ENCODE measurements at places on chromosomes 5 and 9.
A peak's percentile ranks its signal among the peaks of the same experiment; 100 is the strongest.

DNA sequence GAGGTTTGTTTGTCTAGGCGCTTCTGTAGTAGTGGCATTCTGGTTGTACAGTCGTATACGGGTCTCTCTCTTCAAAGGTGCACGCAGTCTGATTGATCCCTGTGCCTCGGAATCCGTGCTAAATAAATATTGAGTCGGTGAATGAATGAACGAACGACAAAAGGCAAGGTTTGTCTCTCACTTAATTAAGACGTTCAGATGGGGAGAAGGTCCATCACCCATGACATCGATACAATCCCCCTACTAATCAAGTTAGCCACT lies 500 bp upstream of the CREBRF start:
- no peak for DNase-seq

DNA sequence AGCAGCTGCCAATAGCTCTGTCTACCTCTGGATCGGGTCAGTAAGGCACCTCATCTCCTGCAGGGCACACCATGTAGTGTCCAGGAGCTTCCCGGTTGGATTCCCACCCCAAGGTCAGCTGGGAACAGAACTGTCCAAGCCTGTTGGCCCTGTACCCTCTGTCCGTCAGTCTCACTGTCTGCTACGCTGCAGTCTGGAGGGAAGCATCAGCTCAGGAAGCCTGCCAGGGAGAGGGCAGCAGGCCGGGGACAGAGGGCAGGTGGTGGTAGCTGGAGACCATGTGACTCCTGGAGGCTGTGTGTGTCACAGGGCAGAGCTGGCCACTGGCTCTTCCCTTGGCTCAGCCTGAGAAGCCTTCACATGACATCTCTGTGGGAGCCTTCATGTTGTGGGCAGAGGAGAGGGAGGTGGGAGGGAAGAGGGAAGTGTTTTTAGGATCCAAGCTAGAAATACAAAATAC lies 134.5 kb downstream of the SEC61B start:
- DNase-seq = no peak

- no peak for DNase-seq
Observed at GRCh38 chr5:33260098-33260497, 180.7 kb upstream of the TARS1 start.

- no peak for DNase-seq
Observed at GRCh38 chr9:3856592-3856991, 330.8 kb upstream of the RFX3 start.

GRCh38 chr9:110869931-110870330 lies 168.3 kb downstream of the LPAR1 start:
- no peak for DNase-seq

DNA sequence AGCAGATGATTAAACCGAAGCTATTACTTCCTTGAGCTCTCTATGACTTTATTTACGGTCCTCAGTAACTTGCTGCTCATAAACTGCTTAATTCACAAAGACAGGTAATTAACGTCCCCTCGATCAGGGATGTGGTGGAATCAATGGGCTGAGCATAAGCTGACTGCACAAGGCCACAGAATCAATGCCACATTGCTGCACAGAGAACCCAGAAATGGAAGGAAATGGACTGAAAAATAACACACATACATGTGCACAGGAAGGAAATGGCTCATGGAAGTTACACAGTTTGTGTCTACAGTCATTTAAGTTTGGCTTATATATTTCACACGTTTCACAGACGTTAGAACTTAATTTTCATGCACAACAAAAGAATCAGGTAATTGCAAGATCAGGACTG lies 118.3 kb upstream of the KLF9 start:
- no peak for DNase-seq

GRCh38 chr9:71524516-71524915 lies 243.8 kb downstream of the CEMIP2 start:
- DNase-seq = no peak

DNA sequence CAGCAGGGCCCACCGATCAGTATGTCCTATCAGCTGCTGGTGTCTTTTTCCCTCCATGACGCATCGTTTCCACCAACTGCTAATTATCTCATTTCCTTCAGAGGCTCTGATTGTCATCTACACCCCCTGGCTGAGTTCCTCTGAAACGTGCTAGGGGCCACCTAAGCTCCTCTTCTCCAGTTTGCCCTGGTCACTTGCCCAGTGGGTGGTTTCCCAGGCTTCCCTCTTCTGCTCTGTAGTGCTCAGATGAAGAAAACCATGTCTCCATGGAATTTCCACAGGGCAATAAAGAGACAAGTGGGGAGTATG lies 65.3 kb downstream of the TSTD2 start:
- DNase-seq = no peak

DNA sequence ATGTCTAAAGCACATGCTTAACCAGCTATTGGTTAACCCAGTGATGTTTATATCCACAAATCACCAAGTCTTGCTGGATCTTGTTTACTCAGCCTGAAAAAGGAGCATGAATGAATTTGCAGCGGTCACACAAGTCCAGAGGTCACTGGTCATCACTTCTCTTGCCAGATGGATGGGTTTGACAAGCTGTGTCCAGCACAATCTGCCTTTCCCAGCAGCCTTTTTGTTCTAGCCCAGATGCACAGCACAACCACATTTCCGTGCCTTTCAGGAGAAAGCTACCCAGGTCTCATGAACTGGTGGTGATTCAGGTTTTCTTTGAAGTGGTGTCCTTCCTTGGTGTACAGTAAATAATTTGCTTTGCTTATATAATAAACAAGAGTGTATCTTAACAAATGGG lies 32.1 kb downstream of the TMEM252 start:
- no peak for DNase-seq

DNA sequence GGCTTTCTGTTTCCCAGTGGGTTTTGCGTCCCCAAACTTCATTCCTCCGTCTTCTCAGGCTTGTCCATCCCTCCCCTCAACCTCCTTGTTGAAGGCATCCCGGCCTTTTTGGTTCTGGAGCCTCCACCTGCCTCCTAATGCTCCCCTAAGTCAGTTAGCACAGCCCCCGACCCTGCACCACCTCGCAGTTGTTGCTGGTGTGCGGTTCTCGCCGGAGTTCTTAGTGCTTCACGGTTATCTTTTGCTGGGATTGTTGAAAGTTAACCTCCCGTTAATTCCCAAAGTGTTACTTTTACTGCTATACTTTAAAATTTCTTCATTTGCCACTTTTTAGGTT lies 447 bp downstream of the UBLCP1 start:
- DNase-seq = no peak

- DNase-seq = no peak
Observed at GRCh38 chr9:92749071-92749933, 15.3 kb downstream of the BICD2 start.

GRCh38 chr5:95841914-95842812 lies 19.6 kb upstream of the GLRX start:
- no peak for DNase-seq

GRCh38 chr5:169581580-169582227 lies 1.9 kb upstream of the SPDL1 start:
- peak; percentile 23 for DNase-seq

GRCh38 chr9:85528142-85528541 lies 213.6 kb downstream of the AGTPBP1 start:
- DNase-seq = no peak

GRCh38 chr9:38251036-38251860 lies 141.3 kb upstream of the ALDH1B1 start:
- DNase-seq = no peak

DNA sequence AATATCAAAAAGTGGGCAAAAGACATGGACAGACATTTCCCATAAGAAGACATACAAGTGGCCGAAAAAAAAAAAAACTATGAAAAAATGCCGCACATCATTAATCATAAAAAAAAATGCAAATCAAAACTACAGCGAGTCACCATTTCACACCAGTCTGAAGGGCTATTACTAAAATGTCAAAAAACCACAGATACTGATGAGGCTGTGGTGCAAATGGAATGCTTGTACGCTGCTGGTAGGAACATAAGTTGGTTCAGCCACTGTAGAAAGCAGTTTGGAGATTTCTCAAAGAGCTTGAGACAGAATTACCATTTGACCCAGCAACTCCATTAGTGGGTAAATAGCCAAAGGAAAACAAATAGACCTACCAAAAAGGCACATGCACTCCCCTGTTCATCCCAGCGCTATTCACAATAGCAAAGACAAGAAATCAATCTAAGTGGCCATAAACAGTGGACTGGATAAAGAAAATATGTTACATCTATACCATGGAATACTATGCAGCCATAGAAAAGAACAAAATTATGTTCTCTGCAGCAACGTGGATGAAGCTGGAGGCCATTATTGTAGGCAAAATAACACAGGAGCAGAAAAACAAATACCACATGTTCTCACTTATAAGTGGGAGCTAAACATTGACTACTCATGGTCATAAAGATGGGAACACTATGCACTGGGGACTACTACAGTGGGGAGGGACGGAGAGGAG lies 110.6 kb upstream of the BOD1 start:
- no peak for DNase-seq

GRCh38 chr9:78397454-78397853 lies 100.5 kb downstream of the PSAT1 start:
- DNase-seq = no peak

DNA sequence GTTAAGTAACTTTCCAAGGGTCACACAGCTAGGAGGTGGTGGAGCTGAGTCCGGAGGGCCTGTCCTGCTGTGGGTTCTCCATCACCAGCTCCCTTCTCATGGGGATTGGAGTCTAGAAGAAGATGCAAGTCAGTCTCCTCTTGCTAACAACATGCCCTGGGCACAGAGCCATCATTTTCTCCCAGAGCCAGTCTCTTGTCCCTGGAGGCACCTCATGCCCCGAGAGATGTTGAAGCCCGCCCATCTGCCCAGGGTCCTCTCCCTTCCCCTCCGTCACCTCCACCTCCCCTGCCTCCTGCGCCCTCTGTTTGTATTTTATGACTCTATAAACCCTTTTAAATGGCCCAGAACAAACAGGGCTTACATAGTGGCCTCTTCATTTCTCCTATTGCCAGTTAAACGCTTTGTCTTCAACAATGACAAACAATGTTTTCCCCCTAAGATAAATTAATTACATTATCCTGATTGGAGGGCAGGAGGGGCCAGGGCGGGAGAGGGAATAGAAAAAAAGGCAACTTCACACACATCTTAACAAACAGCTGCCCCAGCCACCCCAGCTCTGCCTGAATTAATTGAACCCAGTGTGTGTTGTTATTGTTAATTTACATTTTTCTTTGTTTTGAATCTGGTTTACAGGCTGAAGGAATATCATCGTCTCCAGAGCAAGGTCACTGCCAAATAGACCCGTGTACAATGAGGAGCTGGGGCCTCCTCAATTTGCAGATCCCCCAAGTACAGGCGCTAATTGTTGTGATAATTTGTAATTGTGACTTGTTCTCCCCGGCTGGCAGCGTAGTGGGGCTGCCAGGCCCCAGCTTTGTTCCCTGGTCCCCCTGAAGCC lies 55.8 kb downstream of the ASS1 start:
- DNase-seq = no peak

GRCh38 chr5:72386639-72387038 lies 66.5 kb downstream of the PTCD2 start:
- DNase-seq = no peak

- DNase-seq = no peak
Observed at GRCh38 chr9:38229104-38229500, 160.1 kb upstream of the SHB start.

DNA sequence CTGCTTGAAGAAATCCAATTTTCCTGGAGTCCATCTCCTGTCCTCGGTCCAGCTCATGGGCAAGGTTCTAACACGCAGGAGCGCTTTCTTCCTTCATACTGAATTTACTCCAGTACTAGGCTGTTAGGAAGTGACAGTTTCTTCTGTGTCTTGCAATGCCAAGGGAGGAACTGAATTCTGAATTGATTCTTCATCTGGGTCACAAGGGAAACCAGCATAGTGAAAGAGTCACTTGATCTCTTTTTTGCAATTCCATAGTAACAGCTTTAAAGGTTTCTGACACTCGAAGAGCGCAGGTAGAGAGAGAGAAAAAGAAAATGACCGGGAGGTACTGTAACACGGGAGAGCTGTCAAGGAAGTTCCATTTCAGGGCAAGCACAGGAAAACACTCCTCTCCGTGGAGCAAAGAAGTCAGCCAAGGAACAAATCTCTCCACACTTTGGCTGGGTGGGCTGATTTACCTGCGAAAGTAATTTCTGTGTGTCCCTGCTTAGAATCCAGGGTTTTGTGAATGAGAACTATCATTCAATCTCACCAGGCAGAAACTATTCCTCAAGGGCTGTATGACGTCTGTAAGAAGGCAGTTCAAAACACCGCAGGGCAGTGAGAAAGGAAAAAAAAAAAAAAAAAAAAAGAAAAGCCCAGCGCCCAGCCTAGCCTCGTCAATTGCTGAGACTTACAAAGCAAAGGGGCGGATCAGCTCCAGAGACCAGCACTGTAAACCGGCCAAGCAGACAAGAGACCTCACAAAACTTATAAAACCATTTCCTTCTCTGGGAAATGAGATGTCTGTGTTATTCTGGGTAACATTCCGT lies 617.8 kb downstream of the PDE4D start:
- peak; percentile 9 for DNase-seq

DNA sequence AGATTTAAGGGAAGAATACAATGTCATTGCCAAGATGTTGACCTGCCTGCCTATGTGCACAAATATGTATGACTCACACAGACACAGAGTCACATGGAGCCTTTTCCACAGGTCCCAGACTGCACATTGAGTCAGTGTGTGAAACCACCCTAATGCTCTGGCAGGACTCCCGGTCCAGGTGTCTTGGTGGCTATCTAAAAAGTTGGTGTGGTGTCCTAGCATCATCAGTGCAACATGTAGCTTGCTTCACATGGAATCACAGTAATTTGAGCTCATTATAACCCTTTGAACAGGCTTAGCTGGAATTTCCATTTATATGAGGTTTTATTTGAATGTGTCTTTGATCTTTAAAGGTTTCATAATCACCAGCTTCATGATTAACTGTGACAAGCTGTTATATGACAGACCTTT lies 10.7 kb downstream of the IFNA5 start:
- no peak for DNase-seq

- DNase-seq = no peak
Observed at GRCh38 chr9:132637351-132637750, 32.4 kb downstream of the DDX31 start.

DNA sequence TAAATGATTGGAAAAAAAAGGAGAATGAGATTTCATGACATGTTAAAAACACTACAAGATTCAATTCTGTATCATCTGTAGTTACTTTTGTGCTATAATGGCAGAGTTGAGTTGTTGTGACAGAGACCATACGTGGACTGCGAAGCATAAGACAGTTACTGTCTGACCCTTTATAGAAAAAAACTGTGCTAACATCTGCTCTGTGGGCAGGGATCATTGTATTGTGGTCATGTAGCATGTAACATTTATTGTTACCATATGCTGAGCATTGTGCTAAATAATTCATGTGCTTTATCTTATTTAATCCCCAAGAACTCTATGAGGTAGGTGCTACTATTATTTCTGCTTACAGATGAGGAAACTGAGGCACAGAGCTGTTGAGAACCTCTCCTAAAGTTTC lies 147.3 kb upstream of the HMHB1 start:
- DNase-seq = no peak

- DNase-seq = no peak
Observed at GRCh38 chr9:115050002-115050490, 67.9 kb downstream of the TNC start.
